ENCODE measurements at places on chromosomes 6 and 20.

GRCh38 chr20:48146877-48147276, 361.6 kb upstream of the SULF2 start:
- DNase-seq, result peak; percentile 76

DNA sequence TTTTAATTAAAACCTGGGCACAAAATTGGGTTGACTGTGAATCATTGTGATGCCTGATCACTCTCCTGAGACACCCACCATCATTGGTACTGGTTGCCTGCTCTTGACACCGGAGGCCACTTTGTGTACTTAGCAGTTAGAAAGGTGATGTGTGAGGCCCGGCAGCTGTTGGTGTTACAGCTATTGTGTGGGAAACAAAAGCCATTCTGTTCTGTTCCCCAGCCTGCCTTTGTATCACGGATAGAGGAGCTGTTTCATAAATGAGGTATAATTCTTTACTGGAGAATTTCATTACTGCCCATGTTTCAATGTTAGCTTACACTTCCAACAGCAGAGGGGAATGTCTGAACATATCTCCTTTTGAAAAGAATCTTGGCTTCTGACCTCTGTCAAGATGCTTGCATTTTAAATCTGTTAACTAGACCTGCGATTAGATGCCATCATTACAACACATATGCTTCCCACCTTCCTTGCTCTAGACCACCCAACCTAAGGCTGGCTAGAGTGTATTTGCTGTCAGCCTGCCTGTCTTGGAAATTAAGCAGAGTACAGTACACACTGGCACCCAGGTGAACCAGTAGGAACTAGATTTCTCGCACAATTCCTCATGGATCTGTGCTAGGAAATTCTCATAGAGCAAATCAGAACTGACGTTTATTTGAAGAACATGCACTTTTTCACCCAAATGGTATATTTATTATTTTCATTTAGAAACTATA, 142.4 kb upstream of the INSM1 start:
- DNase-seq, result no peak

- no peak for DNase-seq
These were observed 12.0 kb downstream of the ZCCHC3 start for GRCh38 chr20:309306-309840.

DNA sequence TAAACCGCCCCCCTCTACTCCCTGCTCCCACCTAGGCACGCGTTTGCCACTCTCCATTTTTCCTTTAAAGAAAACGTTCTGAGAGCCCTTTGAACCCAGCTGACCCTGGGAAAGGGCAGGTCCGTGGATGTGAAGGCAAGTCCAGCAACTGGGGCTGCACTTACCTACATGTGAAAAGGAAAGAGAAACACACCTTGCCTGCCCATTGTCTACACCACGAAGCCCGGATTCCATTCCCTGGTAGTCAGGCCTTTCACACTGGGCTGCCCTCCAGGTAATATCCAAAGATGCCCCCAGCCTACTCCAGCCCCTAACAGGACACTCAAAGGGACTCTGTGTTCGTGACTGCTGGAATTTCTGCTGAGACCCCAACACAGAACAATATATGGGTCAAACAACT, 94.4 kb downstream of the CD83 start:
- DNase-seq, result no peak

DNA sequence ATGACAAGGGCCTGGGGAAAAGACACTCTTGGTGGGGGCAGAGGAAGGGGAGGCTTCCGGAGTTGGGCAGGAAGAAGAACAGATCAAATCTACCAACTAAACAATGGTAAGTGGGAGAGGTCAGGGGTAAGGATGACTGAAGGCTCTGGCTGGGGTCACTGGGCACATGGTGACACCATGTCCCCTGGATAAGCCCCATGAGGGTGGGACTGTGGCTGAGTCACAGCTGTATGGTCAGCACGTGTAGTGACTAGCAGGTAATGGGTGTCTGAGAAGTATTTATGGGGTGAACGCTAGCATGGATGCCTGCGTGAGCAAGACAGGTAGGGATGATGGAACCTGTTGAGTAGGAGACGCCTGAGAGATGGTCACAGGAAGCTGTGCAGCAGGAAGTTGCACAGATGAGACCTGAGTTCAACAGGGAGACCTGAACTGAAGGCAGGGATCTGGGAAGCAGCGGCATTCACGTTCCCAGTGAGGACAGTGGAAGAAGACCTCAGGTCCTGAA, 64.5 kb upstream of the SNX9 start:
- peak; percentile 26 for DNase-seq

GRCh38 chr20:16368645-16369292, 204.5 kb downstream of the KIF16B start:
- no peak for DNase-seq

DNA sequence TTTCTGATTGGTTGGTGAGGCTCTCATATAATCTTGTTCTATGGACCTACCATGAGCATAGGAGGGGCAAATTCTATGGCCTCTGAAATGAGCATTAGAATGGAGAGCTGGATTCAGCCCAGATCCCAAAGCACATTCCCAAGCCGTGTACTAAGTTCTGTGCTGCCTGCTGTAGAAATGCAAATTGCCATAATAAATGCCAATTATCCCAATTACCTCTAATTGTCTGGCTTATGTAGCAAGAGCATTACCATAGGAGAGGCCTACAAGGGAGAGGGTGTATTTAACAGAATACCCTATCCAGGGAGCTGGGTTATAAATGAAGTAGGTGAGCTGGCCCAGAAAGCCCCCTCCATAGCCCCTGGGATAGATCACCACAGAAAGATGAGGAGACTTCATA, 126.8 kb downstream of the LRFN2 start:
- no peak for DNase-seq

- DNase-seq, result no peak
These were observed 59.8 kb upstream of the CCDC167 start for GRCh38 chr6:37559501-37559900.

GRCh38 chr6:11785774-11786579, 7.4 kb upstream of the ADTRP start:
- DNase-seq, result no peak

DNA sequence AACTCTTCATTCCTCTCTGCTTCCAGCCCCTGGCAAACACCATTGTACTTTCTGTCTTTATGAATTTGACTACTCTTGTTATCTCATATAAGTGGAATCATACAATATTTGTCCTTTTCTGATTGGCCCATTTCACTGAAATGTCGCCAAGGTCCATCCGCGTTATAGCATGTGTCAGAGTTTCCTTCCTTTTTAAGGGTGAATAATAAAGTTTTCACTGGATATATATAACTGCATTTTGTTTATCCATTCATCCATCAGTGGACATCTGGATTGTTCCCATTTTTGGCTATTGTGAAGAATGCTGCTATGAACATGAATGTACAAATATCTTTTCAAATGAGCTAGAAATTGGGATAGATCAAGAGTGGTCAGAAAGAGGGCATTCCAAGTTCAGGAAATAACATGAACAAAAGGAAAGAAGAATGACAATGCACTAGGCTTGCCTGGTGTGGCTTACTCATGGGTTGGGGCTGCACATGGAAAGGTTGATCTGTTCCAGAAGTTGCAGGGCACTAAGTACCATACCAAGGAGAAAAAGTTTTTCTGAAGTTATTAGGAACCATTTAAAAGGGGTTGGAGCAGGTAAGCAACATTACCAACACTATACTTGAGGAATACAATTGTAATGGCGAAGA, 10.0 kb upstream of the L3MBTL3 start:
- DNase-seq, result no peak

DNA sequence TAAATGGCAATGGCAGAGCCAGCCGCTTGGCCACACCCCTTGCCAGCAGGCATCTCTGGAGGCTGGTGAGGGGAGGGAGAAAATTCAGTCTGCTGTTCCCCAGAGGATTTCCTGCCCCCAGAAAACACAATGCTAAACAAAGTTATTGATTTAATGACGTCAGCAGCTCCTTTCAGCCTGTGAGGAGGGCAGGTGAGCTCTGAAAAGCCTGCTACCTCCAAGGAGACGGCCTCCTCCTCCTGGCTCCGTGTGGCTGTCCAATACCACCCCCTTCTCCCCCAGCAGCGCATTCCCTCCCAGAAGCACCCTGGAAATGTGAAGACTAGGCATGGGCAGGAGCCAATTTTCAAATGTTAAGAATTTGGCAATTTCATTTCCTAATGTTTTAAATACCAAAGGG, 393.1 kb downstream of the ZFAND3 start:
- DNase-seq, result no peak

DNA sequence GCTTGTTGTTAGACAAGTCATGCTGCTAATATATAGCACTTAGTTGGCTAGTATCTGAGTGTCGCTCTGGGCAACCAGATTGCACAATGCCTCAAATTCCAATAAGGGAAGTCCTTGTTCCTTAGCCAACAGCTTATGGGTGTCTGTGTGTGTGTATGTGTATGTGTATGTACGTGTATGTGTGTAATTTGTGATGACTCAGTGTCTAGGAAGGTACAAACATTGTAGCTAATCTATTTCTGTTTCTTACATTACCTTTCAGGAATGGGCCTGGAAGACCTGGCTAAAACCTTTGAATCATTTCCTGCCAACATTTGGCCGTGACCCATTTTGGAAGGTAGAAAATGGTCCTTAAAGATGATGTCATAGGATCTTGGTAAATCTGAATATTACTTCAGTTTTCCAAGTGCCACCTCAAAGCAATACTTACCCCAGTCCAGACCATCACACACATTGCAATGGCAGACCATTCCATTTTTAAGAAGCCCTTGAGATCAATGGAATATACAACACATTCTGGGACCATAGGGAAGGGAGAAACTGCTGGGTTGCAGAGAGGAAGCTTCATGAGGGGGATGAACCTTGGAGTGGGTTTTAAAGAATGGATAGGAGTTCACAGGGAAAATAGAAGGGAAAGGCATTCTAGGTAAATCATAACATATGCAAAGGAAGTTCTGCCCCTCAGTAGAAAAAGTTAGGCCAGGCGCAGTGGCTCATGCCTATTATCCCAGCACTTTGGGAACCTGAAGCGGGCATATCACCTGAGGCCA, 25.1 kb downstream of the NEDD9 start:
- DNase-seq, result no peak

DNA sequence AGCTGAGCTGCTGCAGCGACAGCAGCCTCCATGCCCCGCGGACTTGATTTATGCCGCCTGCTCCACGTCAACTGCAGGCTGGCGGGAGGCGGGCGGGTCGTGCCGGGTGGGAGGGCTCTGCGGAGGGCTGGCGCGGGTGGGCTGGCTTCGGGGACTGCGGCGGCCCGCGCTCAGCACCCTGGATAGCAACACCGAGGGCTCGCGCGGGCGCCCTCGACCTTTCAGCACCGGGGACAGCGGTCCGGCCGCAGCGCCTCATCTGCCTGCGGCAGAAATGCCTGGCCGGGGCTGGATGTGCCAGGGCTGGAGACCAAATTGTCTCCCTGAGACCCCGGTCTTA, 792 bp downstream of the SNAP25 start:
- DNase-seq, result peak; percentile 92

GRCh38 chr6:32128751-32129296, 778 bp upstream of the ATF6B start:
- DNase-seq, result no peak

DNA sequence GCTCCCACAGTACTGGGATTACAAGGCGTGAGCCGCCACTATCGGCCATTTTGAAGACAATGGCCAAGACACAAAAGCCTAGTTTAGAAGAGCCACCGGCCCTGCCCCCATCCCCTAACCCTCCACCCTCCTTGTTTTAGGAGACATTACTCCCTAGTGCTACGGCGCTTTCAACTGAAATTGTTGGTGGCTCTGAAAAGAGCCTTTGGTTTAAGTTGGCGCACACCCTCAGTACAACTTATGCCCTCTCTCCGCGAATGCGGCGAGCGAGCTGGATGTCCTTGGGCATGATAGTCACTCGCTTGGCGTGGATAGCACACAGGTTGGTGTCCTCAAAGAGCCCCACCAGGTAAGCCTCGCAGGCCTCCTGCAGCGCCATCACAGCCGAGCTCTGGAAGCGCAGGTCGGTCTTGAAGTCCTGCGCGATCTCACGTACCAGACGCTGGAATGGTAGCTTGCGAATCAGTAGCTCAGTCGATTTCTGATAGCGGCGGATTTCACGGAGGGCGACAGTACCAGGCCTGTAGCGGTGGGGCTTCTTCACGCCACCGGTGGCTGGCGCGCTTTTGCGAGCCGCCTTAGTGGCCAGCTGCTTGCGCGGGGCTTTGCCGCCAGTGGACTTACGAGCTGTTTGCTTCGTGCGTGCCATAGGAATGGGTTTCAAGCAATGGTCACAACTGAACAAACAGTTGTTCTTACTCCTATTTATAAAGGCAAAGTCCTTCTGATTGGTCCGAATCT, 114.9 kb upstream of the BTN3A2 start:
- peak; percentile 84 for DNase-seq

DNA sequence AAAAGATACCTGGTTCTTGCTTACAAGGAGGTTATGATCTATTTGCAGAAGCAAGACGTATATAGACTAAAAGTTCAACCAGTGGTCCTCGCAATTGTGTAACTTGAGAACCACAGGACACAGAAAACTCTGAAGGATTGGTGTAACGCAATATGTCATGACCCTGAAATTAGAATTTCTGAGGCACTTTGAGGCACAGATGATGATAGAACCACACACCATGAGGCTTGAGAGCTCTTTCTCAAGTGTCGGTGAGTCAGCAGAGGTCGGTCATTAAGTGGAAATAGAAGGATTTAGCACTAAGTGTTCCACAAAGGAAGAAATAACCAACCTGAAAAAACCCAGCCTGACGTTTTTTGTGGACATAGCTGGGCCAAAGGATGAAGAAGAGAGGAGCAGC, 15.3 kb upstream of the CCN2 start:
- no peak for DNase-seq

DNA sequence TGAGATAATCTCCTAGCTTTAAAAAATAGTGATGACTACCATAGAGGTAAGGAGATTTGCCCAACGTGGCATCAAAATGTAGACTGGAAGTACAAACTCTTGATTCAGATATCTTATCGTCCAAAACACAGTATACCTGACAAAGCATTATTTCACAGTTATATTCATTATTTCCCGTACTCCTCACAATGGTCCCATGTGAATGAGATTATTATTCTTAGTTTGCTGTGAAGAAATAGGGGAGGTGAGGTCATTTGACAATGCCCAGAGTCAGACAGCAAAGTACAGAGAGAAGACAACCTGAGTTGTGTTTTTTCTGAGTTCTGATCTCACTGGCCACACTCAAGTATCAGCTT, 1.2 kb upstream of the TFB1M start:
- no peak for DNase-seq

DNA sequence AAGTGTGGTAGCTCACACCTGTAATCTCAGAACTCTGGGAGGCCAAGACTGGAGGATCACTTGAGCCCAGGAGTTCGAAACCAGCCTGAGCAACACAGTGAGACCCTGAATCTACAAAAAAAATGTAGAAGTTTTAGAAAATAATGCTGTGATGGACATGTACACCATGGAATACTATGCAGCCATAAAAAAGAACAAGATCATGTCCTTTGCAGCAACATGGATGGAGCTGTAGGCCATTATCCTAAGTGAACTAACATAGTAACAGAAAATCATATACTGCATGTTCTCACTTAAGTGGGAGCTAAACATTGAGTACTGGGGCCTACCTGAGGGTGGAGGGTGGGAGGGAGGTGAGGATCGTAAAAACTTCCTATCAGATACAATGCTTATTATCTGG, 110.8 kb downstream of the PRND start:
- no peak for DNase-seq

DNA sequence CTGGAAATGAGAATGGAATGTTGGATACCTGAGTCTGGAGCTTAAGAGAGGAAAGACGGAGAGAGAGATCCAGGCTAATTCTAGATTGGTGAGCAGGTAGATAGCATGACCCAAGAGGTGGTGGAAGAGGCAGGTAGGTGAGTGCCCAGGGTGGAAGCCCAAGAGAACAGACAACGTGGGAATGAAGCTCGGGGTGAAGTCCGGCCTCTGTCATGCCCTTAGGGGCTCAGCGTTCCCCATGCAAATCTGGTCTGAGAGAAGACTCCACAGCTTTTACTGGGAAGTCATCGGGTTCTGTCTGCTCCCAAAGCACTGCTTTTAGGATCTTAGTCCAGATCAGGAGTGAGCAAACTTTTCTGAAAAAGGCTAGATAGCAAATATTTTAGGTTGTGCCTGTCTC, 3.6 kb downstream of the NELFCD start:
- DNase-seq, result no peak

Data from kidney (tissue), 22 donors.